PC-3 (cell line): ENCODE measurements at places on chromosomes 12 and 14. TPM values are rescaled to one million over a fixed set of nuclear protein-coding genes. Genes with fewer than 3 reads are reported as not detected.

DNA sequence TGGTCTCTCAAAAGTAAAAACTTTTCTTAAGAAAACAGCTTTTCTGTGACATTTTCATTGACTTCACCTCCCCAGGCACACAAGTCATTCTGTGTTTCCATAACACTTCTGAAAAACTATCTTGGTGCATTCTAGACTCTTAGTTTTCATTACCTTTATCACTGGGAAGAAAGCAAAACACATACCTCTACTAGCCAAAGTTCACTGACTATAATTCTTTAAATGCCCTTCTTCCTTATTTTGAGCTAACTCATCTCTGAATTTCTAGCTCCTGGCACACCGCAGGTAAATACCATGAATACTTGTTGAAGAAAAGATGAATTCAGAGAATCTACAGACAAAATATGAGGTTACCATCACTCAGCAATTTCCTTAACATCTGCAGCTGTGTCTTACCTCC is 21.1 kb downstream of the MLH3 start:
- no peak overlapping the region for H3K27ac ChIP-seq
- peaks cover 5% of the 10 kb centered on the region; the same call in 1 of the 2 replicates for H3K4me1 ChIP-seq
- H3K27me3 ChIP-seq = no peaks in the 10 kb centered on the region
- DNase-seq = no peak

DNA sequence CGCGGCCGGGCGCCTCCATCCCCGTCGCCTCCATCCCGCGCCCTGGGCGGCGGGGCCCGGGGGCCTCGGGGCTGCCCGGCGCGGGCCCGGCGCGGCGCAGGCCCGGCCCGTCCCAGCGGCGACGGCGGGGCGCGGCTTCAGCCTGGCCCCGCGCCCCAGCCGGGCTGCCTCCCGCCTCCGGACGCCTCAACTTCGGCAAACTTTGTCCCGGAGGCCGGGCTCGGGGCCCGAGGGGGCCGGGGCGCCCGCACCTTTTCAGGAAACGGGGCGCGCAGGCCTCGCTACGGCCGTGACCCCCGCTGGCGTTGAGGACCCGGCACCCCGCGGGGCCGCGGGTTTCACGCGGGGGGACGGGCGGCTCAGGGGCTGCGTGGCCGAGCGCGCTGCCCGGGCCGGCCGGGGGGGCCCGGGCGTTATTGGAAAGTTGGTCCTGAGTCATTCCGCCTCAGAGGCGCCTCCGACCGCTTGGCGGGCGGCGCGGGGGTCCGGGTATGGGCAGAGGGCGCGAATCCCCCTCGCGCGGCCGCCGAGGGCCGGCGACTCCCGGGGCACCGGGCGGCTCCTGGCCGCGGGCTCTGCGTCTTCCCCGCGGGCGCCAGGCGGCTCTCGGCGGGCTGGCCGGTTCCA is 575 bp downstream of the TRAF3 start:
- peak overlapping the region; percentile 22; the same call in 1 of the 2 replicates for H3K27ac ChIP-seq
- H3K36me3 ChIP-seq = no peaks in the 10 kb centered on the region
- peak overlapping the region; percentile 81 for H3K4me3 ChIP-seq
- no peak for DNase-seq
- peaks cover 29% of the 10 kb centered on the region for H3K4me1 ChIP-seq

DNA sequence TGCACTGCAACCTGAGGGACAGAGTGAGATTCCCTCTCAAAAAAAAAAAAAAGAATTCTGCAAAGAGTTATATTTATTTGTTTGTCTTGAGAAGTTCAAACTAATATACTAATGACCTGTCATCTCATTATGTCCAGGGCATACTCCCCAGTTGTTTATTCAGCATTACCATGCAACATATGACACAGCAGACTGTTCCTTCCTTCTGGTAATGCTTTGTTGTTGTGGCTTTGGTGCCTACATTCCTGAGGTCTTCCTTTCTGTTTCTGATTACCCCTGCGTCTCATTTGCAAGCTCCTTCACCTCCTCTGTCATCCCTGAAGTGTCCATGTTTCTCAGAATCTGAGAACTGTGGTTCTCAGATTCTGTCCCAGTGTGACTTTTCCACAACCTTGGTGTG is 55.3 kb downstream of the DERA start:
- no peak overlapping the region for H3K27ac ChIP-seq
- no peaks in the 10 kb centered on the region for H3K27me3 ChIP-seq
- DNase-seq = peak; percentile 12
- 0 out of 2 replicates have a peak, but pooled peaks cover 4% of the 10 kb centered on the region for H3K36me3 ChIP-seq
- no peak overlapping the region for H3K4me3 ChIP-seq
- peaks cover 24% of the 10 kb centered on the region for H3K4me1 ChIP-seq

DNA sequence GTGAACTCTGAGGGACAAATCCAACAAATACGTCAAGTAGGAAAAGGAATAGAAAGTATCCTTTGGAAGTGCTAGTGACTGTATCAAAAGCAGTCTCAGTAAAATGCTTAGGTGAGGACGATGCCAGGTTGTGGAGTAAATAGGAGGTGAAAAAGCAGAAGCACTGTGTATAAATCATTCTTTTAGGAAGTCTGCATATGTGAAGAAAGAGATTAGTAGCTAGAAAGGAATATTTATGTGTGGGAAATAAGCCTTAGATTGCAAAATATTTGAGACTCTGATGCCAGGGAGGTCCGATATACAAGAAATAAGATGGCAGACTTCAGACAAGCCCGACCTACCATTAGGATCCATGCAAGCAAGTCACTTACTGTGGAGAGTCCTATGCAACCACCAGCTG is 7.9 kb downstream of the CEP128 start:
- DNase-seq = no peak
- H3K27me3 ChIP-seq = no peaks in the 10 kb centered on the region
- no peak overlapping the region for H3K27ac ChIP-seq

- H3K36me3 ChIP-seq = no peaks in the 10 kb centered on the region
- H3K27me3 ChIP-seq = no peaks in the 10 kb centered on the region
- no peak overlapping the region for H3K4me3 ChIP-seq
- peaks cover 40% of the 10 kb centered on the region for H3K4me1 ChIP-seq
Observed at GRCh38 chr12:28035500-28035899, 63.0 kb upstream of the PTHLH start.

- no peaks in the 10 kb centered on the region for H3K27me3 ChIP-seq
- H3K4me3 ChIP-seq = no peak overlapping the region
- no peak overlapping the region for H3K27ac ChIP-seq
- peaks cover 25% of the 10 kb centered on the region for H3K4me1 ChIP-seq
- H3K36me3 ChIP-seq = no peaks in the 10 kb centered on the region
- DNase-seq = no peak
Observed at GRCh38 chr12:3452348-3452747, 38.7 kb upstream of the PRMT8 start.

- H3K4me3 ChIP-seq = peak within 1 kb of the TSS; percentile 73
- peak; percentile 82 for DNase-seq
- peaks cover 13% of the 10 kb centered on the region; the same call in 1 of the 2 replicates for H3K36me3 ChIP-seq
- no peaks in the 10 kb centered on the region for H3K27me3 ChIP-seq
- H3K4me1 ChIP-seq = peaks cover 24% of the 10 kb centered on the region
- peak within 1 kb of the TSS; percentile 93 for H3K27ac ChIP-seq
Observed at GRCh38 chr12:106247674-106248311, at the start of gene CKAP4. Gene CKAP4, minus strand, starts transcription at chr12:106248020. Its CDS starts 169 bp downstream, at chr12:106247851.

- no peak overlapping the region for H3K4me3 ChIP-seq
- H3K36me3 ChIP-seq = no peaks in the 10 kb centered on the region
- no peaks in the 10 kb centered on the region for H3K4me1 ChIP-seq
- H3K27me3 ChIP-seq = peaks cover 96% of the 10 kb centered on the region
Observed at GRCh38 chr12:130932061-130932930, 21.4 kb upstream of the ADGRD1 start.

DNA sequence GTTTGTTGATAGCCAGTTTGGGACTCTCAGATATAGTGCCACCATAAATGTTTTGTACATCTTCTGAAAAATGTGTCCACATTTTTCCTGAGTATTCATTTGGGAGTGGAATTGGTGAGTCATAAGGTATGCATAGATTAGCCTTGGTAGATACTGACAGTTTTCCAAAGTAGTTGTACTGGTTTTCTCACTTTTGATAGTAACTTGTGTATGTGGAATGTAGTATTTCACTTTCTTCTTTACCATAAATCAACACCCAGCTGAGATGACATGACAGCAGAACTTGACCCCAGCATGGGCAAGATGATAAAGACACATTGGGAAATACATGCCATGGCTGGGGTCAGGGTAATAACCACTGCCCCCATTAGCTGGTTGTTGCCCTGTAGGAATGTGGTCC is 5.4 kb downstream of the FBXW8 start:
- no peaks in the 10 kb centered on the region for H3K27me3 ChIP-seq
- H3K36me3 ChIP-seq = peaks cover 6% of the 10 kb centered on the region; the same call in 1 of the 2 replicates
- DNase-seq = peak; percentile 97
- H3K4me3 ChIP-seq = peak overlapping the region; percentile 46
- peak overlapping the region; percentile 89 for H3K27ac ChIP-seq

- no peaks in the 10 kb centered on the region for H3K4me1 ChIP-seq
- DNase-seq = no peak
- no peaks in the 10 kb centered on the region for H3K27me3 ChIP-seq
- H3K36me3 ChIP-seq = no peaks in the 10 kb centered on the region
- no peak overlapping the region for H3K27ac ChIP-seq
Observed at GRCh38 chr12:26845984-26846383, 13.0 kb upstream of the ITPR2 start.

- no peak overlapping the region for H3K27ac ChIP-seq
- no peak for DNase-seq
- 0 out of 2 replicates have a peak, but pooled peaks cover 4% of the 10 kb centered on the region for H3K4me1 ChIP-seq
- H3K36me3 ChIP-seq = no peaks in the 10 kb centered on the region
- H3K27me3 ChIP-seq = no peaks in the 10 kb centered on the region
Observed at GRCh38 chr14:92675421-92675820, 73.0 kb downstream of the LGMN start.

- H3K27ac ChIP-seq = no peak overlapping the region
- no peaks in the 10 kb centered on the region for H3K36me3 ChIP-seq
- no peaks in the 10 kb centered on the region for H3K27me3 ChIP-seq
- no peak for DNase-seq
- no peaks in the 10 kb centered on the region for H3K4me1 ChIP-seq
Observed at GRCh38 chr12:16048511-16048910, 137.4 kb downstream of the DERA start.

GRCh38 chr14:91008759-91009409 is 51.6 kb downstream of the RPS6KA5 start:
- DNase-seq = peak; percentile 22
- peaks cover 17% of the 10 kb centered on the region for H3K4me1 ChIP-seq
- no peaks in the 10 kb centered on the region for H3K27me3 ChIP-seq
- H3K4me3 ChIP-seq = no peak overlapping the region
- no peak overlapping the region for H3K27ac ChIP-seq

DNA sequence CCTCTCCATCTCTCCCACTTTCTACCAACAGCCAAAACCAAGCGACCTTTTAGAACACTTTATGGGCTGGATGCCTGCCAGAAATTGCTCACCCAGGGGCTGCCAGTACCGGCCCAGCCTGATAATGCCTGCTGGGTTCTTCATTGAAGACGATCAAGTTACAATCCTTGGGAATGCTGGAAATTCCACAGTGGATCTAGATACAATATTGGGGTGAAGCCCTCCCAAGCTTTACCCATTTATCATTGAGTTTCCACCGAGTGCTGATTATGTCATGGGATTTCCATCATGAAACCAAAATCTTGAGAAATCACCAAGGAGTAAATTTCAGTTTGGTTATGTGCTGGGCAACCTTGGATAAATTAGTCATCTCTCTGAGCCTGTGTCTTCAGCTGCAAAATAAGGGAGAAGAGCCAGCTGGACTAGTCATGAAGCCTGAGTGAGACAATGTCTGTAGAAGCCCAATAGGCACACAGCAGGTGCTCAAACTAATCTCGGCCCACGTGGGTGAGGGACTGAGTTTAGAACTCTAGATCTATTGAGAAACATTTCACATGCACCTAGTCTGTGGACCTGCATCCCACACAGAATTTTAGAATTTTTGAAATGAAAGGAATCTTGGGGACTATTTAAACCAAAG is 75.5 kb upstream of the CLMN start:
- H3K27ac ChIP-seq = no peak overlapping the region
- no peak for DNase-seq
- H3K4me3 ChIP-seq = no peak overlapping the region
- no peaks in the 10 kb centered on the region for H3K27me3 ChIP-seq

GRCh38 chr14:106505366-106505765 is 979.0 kb downstream of the TMEM121 start:
- H3K27me3 ChIP-seq = no peaks in the 10 kb centered on the region
- no peaks in the 10 kb centered on the region for H3K36me3 ChIP-seq
- no peak overlapping the region for H3K27ac ChIP-seq

GRCh38 chr12:96195845-96196451 is 1.8 kb downstream of the ELK3 start:
- H3K27ac ChIP-seq = peak overlapping the region; percentile 98
- H3K27me3 ChIP-seq = no peaks in the 10 kb centered on the region
- peaks cover 40% of the 10 kb centered on the region for H3K4me1 ChIP-seq
- H3K4me3 ChIP-seq = peak overlapping the region; percentile 96
- DNase-seq = peak; percentile 65
- no peaks in the 10 kb centered on the region for H3K36me3 ChIP-seq

GRCh38 chr12:108090107-108090899 is 38.8 kb upstream of the WSCD2 start:
- no peak overlapping the region for H3K27ac ChIP-seq
- no peaks in the 10 kb centered on the region for H3K36me3 ChIP-seq

DNA sequence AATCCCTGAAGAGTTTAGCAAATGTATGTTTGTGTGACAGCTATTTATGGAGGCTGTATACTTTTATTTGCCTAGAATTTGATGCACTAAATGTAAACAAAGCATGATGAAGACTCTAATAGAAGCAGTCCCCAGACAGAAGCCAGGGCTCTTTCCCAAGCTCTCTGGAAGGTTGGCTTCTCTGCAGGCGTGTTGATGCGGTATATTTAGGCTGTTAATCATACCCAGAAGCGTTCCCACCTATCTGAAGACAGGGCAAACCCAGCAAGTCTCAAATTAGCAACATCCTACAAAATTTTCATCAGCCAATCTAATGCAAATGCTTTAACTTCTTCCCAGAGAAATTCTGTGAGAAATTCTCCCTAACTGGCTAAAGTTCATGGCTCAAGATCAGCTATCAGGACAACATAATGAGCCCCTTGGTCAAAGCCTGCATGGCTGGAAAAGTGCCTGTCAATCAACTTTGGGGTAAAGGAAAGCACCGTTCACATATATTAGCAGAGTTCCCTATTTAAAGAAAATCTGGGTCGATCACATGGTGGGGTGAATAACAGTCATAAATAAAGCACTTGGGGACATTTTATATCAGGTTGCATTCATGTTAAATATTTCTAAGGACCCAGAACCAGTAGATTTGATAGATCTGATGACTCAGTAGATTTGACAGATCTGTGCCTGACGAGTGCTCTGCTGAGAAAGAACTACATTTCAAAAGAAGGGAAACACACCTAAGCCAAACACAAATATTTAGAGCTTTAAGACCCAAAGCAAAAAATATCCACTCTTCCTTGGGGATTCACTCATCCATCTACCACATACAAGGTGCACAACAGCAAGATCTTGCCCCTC is 46.6 kb downstream of the KSR2 start:
- H3K4me3 ChIP-seq = no peak overlapping the region
- no peak overlapping the region for H3K27ac ChIP-seq
- no peaks in the 10 kb centered on the region for H3K36me3 ChIP-seq
- no peak for DNase-seq
- no peaks in the 10 kb centered on the region for H3K4me1 ChIP-seq

ARMH4 gene
- total RNA-seq = 2.6 and 3.3 TPM in 2 replicates

KRT6C gene
- total RNA-seq = not detected in 2 replicates

TPI1 gene
- total RNA-seq = 1,259 and 1,708 TPM in 2 replicates

TSHR gene
- total RNA-seq = not detected in 2 replicates

PPFIA2 gene
- total RNA-seq = not detected in 2 replicates

C12orf54 gene
- not detected in 2 replicates for total RNA-seq

SLC7A7 gene
- not detected in 2 replicates for total RNA-seq

RHEBL1 gene
- 4.2 and 5.0 TPM in 2 replicates for total RNA-seq

CIROP gene
- total RNA-seq = not detected in 2 replicates

LAG3 gene
- total RNA-seq = 0.40 and 0.58 TPM in 2 replicates

LRR1 gene
- 46.9 and 53.0 TPM in 2 replicates for total RNA-seq

SLCO1B1 gene
- total RNA-seq = not detected in 2 replicates
